ENCODE measurements at places on chromosomes 5 and 9. TPM values are rescaled to one million over a fixed set of nuclear protein-coding genes. Genes with fewer than 3 reads are reported as not detected.

NUTM2G gene
- not detected for polyA plus RNA-seq

PCDHGB3 gene
- polyA plus RNA-seq = 0.13 TPM

QRFP gene
- 0.08 TPM for polyA plus RNA-seq

SH3PXD2B gene
- 4.5 TPM for polyA plus RNA-seq

FAM153A gene
- polyA plus RNA-seq = 3.1 TPM

PCDHA4 gene
- 0.05 TPM for polyA plus RNA-seq

CCL21 gene
- 50.9 TPM for polyA plus RNA-seq

MRPS30 gene
- polyA plus RNA-seq = 20.1 TPM

DPH7 gene
- 20.5 TPM for polyA plus RNA-seq

SOX30 gene
- polyA plus RNA-seq = 0.05 TPM

BRINP1 gene
- 0.18 TPM for polyA plus RNA-seq

PCDHB8 gene
- polyA plus RNA-seq = 0.04 TPM
